Muscle of back (tissue), 13 donors: ENCODE measurements at places on chromosomes 11 and 22. TPM values are rescaled to one million over a fixed set of nuclear protein-coding genes. Genes with fewer than 3 reads are reported as not detected.

GRCh38 chr22:44363013-44363979, 50.5 kb upstream of the SHISAL1 start:
- DNase-seq: peak; percentile 72

C22orf31 gene
- polyA plus RNA-seq: 2.4 TPM

CTSC gene
- polyA plus RNA-seq: 42.2 TPM

- no peak for DNase-seq
Observed at GRCh38 chr11:125412509-125412908, 83.6 kb downstream of the FEZ1 start.

DNA sequence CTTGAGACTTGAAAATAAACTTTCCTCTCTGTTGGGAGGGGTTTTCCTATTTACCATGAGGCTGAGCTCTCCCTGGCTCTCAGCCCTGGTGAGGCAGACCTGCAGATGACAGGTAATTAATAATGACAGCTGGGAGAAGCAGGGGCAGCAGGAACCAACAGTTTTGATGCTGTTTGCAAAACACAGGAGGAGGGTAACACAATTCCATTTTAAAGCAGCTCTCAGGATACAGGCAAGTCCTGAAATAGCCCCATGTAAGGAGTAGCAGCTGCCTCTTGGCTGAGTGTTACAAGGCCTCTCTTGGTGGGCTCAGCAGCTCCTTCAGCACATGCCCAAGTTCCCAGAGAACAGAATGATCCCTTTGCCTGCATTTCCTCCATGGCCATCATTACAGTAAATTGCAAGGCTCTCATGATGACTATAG, 13.3 kb downstream of the PARVA start:
- DNase-seq: no peak

- no peak for DNase-seq
Observed at GRCh38 chr22:26172389-26172990, 3.2 kb downstream of the SEZ6L start.

DNA sequence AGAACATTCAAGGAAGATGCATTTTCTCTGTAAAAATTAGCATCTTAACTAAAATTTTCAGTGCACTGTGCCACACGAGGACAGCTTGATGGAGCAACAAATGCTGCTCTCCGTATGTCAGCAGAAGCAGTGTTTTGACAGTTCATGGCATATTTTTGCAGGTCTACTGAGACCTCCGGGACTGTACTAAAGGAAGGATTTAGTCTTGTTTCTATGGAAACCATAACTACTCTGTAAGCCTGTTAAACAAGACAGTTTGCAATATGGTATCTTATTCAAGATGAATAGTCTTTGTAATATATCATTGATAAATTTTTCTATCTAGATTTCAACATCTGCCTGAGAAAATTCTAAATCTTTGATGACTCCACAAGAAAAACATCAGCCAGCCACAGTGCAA, 184.0 kb upstream of the GUCY1A2 start:
- DNase-seq: no peak

GRCh38 chr11:75281469-75282095, 41.0 kb downstream of the TPBGL start:
- no peak for DNase-seq

- DNase-seq: peak; percentile 70
Observed at GRCh38 chr11:126348806-126349582, 6.5 kb upstream of the ST3GAL4 start.

TECTA gene
- polyA plus RNA-seq: 1.7 TPM

VSIG10L2 gene
- polyA plus RNA-seq: not detected

INPP5J gene
- 0.43 TPM for polyA plus RNA-seq

- DNase-seq: no peak
Observed at GRCh38 chr11:123213307-123213771, 18.3 kb upstream of the CLMP start.

GRCh38 chr11:71064702-71065515, 187.5 kb downstream of the SHANK2 start:
- no peak for DNase-seq

- no peak for DNase-seq
Observed at GRCh38 chr22:48748860-48749554, 1078.7 kb downstream of the BRD1 start.

DNA sequence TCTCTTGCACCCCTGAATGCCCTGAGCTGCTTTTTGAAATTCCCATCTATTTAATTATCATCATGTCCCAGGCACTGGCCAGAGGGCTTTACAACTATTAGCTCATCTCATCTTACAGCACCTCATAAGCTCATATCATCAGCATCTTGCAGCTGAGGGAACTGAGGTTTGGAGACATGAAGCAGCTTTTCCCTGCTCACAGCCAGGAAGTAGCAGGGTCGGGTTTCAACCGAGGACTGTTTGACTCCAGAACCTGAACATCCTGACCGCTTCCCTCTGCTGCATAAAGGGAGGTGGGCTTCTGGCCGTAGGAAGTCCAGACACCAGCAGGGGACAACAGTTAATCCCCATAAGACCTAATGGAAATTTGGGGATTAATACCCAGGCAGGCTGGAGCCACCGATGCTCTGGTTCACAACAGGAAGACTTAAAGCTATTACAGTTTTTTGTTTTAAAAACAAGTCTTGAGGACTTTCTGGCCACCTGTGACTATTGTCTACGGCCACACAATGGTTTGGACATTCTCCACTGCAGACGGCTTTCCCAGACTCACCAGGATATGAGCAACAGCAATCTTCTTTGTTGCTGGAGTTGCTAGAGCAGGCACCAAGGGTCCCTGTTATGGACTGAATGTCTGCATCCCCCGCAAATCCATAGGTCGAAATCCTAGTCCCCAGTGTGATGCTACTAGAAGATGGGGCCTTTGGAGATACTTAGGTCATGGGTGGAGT, 47.4 kb downstream of the CHST1 start:
- DNase-seq: peak; percentile 14

DNA sequence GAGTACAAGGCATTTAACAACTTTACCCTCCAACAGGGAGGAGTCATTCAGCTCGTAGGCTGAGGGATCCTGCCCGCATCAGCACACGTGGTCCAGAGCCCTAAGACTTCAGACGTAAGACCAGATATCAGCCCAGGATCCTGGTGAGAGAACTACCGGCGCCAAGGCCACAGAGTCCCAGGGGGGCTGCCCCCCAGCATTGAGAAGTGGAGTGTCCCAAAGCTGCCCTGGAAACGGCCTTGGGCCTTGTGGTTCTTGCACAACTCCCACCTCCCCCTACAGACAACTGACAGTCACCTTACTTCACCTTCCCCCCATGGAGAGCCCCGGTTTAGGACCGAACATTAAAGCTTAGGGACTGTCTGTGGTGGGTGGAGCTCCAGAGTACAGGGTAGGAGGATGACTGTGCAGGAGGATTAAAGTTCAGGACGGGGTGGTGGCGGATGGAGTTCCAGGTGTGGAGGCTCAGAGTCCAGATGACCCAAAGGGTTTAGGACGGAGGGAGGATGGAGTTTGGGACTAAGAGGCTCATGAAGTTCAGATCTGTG, 1.0 kb downstream of the C11orf91 start:
- no peak for DNase-seq

DNA sequence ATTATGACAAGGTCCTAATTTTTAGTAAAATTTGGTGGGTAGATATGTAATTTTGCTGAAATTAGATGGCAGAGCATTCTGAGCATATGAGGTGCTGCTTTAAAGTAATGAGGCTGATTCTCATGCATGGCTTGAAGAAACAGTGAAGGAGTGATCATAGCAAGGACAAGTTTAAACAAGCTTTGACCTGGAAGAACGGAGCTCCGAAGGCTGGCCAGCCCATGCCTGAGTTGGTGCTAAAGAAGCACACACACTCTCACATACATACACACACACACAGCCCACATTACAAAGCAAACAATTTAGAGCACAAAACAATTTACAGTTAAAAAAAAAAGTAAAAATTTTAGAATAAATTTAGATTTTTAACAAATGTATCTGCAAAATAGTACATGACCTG, 150.7 kb downstream of the DCDC1 start:
- DNase-seq: no peak

DNA sequence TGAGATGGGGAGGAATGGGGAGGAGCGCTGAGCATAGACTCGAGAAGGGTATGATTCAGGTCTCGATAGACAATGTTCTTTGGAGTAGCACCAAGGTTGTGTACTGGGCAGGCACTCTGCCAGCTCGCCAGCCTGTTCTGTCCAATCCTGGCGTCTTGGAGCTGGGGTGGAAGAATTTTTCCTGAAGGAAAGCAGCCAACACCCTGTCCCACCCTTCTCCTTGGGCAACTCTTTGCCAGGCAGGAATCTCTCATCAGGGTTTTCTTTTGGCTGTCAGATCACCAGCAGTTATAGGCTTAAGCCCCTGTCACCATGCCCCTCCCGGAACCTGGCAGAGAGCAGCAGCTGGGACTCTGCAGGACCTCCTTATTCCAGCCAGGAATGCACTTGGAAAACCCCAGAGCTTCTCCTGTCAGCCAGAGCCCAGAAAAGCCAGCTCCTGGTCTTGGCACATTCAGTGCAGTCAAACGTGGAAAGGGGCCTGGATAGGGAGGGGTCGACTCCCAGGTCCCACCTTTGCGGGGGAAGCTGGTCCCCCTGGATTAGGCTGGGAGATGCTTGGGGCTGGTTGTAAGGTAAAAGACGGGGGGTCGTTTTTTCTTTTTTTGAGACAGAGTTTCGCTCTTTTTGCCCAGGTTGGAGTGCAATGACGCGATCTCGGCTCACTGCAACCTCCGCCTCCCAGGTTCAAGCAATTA, 14.4 kb upstream of the SPTBN2 start:
- DNase-seq: no peak

DNA sequence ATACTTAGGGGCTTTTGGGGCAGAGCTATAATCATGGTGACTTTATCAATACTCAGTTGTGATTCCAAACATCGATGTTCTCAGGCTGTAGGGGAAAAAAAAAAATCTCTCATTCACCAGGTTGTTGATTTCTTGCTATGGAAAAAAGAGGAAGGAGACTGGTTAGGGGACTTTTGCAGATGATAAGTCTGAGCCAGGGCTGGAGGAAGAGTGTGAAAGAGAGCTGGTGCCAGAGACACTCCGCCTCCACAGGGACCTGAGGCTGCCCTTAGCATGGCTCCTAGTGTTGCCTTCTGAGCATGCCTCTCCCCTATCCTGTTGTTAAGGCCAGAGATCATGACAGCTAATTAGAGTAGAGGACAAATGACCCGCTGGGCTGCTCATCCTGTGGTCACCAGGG, 16.9 kb downstream of the UPB1 start:
- no peak for DNase-seq

CNTF gene
- polyA plus RNA-seq: 0.73 TPM

DNA sequence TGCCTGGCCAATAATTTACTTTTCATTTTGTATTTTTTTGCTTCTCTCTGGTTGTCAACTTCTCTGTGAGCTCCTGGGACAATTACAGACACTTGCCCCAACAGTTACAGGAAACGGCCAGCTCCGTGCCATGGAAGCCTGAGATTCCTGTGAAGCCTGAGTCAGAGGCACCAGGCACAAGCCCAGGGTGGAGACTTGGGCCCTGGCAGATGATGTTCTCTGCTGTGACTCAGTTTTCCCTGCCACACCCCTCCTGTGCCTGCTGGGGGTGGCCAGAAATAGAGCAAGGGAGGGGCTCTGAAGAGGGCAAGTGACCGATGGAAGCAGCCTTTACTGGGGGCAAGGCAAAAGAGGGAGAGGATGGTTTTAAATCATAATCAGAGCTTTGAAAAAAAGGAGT, 4.9 kb downstream of the ATP5MGL start:
- no peak for DNase-seq

DNA sequence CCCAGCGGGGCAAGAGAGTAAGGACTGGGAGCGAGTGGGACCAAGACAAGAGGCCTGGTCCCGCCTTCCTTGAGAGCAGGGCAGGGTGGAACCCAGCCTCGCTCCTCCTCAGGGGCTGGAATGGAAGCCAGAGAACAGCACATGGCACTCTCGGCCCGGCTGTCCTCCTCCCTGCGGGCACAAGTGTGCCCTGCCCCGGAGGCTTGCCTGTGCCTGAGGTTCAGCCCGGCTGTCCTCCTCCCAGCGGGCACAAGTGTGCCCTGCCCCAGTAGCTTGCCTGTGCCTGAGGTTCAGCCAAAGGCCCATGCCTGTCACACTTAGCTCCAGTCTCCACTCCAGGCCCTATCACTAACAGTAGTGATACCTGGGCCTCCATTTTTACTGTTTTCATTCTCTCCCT, 24.2 kb downstream of the SULT4A1 start:
- no peak for DNase-seq

IRAG1 gene
- polyA plus RNA-seq: 5.2 TPM

GRCh38 chr11:128630367-128631230, 43.2 kb upstream of the ETS1 start:
- peak; percentile 93 for DNase-seq

SCGB2A2 gene
- not detected for polyA plus RNA-seq

DNA sequence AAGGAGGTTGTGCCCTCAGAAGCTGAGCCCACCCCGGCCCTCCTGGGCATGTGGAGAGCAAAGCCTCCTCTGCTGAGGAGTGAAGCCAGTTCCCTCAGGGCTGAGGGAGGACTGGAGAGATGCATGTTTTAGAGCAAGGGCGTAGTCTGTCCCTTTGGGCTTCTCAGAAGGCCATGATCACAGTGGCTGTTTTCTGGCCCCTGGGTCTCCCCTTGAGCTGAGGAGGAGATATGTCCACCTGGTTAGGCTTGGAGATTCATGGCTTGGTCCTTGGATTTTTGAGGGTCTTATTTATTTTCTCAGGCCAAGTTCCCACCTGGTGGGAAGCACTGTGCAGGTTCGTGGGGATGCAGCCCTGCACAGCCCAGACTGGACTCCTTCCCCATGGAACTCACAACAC, 46.5 kb upstream of the THY1 start:
- DNase-seq: no peak

DNA sequence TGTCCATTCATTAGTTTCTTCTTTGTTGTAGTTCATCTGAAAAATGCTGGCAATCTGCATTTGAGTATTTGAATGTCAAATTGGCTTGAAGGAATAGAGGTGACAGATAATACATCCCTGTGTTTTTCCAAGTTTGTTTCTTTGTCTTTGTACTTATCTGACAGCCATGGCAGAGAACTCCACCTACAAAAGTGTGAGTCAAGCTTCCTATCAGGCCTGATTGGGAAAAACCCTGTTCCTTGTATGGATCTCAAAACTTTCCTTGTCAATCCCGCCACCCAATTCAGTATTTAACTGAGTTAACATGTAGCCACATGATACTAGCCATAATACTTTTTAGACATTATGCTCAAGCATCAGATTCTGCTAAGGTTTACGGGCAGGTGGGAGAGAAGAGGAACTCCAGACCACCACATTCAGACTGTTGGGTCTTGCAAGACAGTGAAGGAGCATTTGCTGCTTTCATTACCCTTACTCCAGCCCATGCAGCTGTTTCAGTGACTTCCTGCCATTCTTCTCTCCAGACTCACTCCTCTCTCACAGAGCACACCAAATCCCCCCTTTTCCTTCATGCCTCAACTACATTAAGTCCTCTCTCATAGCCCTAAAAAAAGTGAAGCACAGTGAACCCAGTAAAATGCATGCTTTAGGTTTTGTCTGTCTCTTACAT, 65.9 kb downstream of the BLID start:
- no peak for DNase-seq

OR2D3 gene
- not detected for polyA plus RNA-seq

- no peak for DNase-seq
Observed at GRCh38 chr22:22818861-22819855, 68.5 kb upstream of the IGLL5 start.

GRCh38 chr11:82775736-82776346, 42.2 kb upstream of the FAM181B start:
- DNase-seq: no peak

ADM2 gene
- polyA plus RNA-seq: 0.49 TPM

GRCh38 chr11:13216711-13217075, 60.9 kb upstream of the BMAL1 start:
- DNase-seq: no peak
